ENCODE measurements at places on chromosomes 3 and 15.

DNA sequence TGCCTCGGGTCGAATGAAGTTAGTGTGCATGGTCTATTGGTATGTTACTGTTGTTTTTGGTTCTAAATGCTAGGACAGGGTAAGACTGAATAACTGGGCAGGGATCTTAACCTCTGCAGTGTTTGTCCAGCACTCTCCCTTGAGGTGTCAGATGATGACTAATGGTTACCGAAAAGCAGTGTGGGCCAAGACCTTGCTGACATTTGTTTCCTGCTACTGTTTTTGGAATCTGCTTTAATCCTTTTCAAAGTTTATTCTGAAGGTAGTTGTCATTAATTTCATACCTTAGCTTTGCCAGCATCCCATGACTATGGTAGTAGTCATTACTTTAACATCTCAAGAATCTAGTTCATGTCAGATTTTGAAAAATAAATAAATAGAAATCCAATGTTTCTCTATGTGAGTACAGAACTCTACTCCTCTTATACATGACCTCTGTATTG, 117.0 kb downstream of the P3H2 start:
- DNase-seq, result no peak

DNA sequence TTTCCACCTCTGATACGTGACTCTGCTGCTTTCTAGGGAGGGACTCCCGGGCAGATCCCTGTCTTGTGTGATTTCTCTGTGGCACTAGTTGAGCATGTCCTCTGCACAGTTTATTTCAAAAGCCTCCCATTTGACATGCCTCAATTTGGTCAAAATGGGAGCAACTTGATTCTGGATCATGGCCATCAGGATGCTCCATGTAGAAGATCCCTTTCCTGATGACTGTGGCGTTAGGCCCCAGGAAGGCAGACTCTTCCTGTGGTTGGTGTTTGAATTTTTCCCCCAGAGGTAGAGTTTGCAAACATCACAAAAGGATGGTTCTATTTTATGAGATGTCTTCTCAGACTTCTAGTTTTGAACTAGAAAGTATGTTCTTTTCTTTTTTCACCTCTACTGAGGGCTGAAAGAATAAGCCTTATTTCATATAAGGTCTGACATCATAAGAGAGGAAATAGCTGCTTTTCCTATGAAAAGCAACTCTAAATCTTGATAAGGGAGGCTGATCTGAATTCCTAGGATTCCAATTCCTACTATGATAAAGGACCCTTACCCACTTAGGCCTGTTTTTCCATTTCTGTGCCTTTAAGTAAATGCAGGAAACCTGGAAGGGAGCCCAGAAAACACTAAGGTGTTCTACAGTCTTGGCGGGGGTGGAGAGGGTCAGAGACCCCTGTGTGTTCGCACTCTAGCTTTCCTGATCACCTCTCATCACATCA, 243.8 kb upstream of the CHRM5 start:
- no peak for DNase-seq

DNA sequence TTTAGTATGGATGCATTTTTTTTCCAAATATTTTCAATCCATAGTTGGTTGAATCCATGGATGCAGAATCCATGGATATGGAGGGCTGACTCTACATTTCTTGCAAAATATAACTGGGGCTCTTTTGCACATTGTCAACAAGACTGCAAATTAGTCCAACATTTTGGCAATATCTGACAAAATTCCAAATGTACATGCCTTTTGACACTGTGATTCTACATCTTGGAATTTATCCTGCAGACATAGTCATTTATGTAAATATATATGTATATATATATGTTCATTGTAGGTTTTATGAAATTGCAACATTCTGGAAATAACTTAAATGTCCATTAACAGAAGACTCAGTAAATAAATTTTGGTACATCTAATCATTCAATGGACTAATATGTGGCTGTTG, 203.0 kb downstream of the THRB start:
- DNase-seq, result no peak

- DNase-seq, result no peak
Measured at GRCh38 chr3:188559072-188559429, 405.1 kb downstream of the LPP start.

- DNase-seq, result no peak
Measured at GRCh38 chr3:15404767-15405166, 22.6 kb downstream of the METTL6 start.

GRCh38 chr15:98827217-98827616, 178.9 kb downstream of the IGF1R start:
- no peak for DNase-seq

GRCh38 chr15:85761635-85762034, 33.1 kb downstream of the KLHL25 start:
- DNase-seq, result no peak

GRCh38 chr15:38992506-38992905, 427.9 kb upstream of the RASGRP1 start:
- no peak for DNase-seq

DNA sequence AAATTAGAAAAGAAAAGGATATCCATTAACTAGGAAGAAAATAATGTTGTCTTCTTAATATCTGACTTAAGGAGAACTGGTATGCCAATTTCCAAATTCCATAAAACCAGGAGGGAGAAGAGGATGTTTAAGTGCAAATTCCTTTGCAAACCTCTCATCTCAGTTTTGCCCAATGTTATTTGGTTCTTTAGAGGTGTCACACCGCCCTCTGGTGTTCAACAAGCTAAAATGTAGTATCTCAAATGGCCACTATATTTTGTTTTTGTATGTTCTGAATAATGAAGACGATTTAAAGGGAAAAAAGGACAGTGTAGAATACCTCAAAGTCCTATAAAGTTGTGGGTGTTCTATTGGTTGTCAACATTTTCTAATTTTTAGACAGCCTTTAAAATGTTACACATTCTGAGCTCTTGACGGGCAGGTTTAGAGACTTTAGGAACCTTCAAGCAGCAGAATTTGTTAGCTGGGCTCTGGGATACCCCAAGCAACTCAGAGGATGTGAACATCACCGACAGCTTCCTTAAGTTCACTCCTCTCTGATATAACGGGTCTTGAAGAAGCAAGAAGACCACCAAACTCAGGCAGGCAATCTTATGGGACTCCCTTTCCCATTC, 458.3 kb downstream of the MFSD1 start:
- no peak for DNase-seq

DNA sequence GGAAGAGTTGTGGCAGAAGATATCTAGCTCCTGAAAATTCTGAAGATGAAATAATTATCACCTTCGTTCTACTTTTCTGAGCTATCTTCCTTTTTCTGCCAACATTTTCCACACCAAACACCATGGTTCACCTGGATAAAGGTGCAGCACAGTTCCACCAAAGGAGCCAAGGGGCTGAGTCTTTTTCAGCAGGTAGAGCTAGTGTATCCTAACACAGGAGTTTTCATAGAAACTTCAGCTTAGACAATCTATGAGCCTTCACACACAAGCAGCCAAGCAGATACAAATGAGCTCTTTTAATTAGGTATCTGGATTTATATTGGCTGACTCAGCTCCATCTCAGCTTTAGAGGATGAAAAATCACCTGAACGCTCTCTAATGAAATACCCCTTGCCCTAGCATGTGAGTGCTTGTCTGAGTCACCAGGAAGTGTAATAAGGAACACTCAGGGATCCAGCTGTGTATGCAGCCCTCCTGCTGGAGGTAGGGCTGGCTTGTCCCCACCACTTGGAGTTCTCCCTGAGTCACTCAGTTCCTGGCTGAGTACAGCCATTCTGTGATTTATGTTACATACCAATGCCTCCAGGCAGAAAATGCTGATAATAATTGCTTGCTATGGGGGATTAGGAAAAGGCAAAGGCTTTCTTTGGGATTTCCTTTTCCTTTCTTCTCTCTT, 385.7 kb downstream of the LSAMP start:
- DNase-seq, result no peak

DNA sequence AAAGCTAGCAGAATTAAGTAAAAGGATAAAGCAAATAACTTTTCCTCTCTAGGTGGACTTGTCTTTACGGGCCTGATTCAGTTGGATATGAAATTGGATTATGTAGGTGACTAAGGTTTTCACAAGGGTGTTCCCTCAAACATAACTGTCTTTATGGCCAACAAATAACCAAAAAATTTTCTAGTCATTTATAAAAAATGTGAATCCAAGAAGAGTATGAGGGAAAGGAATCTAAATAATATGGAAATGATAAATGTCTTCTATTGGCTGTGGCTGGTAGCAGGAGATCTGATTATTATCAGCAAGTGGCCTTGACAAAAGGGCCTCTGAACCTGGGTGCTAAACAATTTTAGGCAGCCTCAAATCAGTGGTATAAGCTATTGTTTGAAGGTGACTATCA, 594.0 kb upstream of the UBE2E2 start:
- DNase-seq, result no peak

GRCh38 chr3:45603226-45603625, 8.7 kb downstream of the LIMD1 start:
- DNase-seq, result no peak

DNA sequence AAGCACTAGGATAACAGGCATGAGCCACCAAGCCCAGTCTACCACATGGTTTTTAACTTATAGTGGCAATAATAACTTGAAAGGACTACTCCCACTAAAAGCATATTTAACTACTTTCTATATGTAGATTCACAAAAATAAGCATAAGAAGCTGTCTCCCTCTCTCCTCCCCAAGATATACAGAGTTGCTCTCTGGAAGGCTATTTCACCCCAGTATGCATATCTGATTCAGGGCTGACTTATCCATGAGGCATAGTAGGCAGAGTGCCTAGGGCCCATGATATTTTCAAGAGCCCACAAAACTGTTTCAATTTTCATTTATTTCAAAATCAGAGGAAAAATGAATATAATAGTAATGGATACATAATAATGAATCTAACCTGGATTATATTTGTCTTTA, 20.5 kb downstream of the ATP8B4 start:
- DNase-seq, result no peak

- no peak for DNase-seq
Measured at GRCh38 chr15:99482993-99483392, 82.8 kb upstream of the MEF2A start.

DNA sequence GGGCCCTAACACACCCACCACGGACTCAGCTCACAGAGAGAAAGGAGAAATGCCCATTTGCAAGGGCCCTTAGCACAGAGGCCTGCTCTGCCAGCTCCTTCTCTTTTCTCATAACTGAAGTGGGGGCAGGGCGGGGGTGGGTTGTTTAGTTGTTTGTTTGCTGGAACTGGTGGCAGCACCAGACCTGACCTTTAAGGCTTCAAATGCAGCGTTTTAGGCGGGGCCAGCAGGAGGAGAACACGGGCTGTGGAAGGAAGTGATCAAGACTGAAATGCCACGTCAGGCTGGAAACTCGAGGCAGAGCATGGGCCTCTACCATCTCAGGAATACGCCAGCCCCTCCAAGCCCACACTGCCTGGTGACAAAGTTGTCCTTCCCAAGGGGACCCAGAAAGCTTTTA, 9.3 kb downstream of the CACNA2D2 start:
- DNase-seq, result no peak

- DNase-seq, result no peak
Measured at GRCh38 chr15:77480859-77481633, 60.4 kb downstream of the HMG20A start.

DNA sequence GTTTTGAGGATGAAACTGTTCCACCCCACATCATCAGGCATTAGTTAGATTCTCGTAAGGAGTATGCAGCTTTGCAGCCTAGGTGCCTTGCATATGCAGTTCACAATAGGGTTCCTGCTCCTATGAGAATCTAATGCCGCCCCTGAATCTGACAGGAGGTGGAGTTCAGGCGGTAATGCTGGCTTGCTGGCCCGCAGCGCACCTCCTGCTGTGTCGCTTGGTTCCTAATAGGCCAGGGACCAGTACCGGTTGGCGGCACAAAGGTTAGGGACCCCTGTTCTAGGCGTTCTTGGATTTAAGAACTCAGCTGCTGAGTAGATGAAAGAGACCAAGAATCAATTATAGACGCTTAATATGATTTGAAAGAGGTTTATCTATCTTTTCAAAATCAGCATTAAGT, 595.4 kb downstream of the CADM2 start:
- no peak for DNase-seq

DNA sequence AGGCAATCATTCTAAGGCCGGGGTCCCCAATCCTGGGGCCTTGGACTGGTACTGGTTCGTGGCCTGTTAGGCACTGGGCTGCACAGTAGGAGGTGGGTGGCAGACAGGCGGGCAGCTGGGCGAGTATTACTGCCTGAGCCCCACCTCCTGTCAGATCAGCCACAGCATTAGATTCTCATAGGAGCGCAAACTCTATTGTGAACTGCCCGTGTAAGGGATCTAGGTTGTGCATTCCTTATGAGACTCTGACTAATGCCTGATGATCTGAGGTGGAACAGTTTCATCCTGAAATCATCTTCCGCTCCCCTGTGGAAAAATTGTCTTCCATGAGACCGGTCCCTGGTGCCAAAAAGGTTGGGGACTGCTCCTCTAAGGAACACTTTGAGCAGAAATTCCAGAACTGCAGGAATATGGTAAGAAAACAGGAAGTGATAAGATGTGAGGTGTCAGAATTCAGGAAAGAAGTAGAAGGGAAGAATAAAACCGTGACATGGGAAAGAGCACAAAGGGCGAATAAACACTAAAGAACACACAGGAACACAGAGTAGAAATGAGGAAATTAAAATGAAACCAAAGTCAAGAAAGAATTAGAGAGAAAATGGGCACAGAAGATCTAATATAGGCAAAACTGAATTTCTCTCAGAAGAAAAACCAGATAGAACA, 57.6 kb downstream of the PDCD6IP start:
- no peak for DNase-seq

GRCh38 chr3:118938183-118938961, 96.3 kb downstream of the IGSF11 start:
- no peak for DNase-seq

DNA sequence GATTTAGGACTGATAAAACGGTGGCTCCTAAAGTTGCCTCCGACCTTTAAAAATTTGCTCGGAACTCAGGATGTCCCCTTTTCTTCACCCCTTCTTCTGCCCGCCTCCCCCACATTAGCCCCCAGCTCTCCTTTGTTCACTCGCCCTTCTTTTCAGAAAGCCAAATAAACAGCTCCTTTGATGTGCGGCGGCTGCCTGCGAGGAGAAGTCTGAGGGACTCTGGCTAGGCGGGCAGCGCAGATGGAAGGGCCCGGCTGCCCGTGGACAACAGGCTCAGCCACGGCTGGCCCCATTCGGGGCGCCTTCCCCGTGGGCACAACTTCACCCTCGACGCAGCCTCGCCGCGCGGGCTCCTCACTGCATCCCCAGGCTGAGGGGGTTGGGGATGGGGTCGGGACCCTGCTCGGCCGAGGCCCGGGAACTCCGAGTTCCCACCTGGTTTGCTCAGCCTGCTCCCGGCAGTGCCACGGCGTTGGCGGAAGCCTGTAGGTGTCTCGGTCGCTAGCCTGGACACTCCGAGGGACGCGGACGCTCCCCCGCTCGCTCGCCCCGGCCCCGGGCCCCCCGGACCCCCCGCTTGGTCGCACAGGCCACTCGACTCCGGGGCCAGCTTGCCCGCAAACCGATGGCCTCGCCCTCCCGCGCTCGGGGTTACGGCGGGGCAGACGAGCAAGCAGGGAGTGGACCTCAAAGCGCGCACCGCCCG, 897 bp upstream of the TLE3 start:
- peak; percentile 55 for DNase-seq

- no peak for DNase-seq
Measured at GRCh38 chr3:25785826-25786225, 2.6 kb upstream of the NGLY1 start.

GRCh38 chr3:170511371-170511770, 74.5 kb downstream of the SLC7A14 start:
- DNase-seq, result no peak

All from activated T-cell treated with anti-CD3 and anti-CD28 coated beads, Interleukin-2, amount 50 U/mL, for 1 hour (primary cell).